Fibroblast of mammary gland (primary cell): ENCODE measurements at places on chromosomes 13 and 19.

DNA sequence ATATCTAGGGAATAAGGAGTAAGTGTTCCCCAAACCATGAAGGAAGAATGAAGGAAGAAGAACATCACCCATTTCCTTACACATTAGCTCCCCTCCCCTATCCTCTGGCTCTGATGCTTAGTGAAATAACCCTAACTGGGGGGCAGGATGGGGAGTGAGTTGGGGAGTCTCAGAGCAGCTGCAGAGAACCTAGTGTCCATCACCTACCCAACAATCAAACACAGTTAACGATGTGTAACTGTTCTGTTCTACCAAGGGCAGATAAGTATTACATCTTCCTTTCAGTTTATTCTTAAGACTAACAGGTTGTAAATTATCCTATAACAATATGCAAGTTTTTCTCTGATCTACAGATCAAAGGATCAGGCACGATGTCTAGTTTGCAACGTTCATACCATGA, 12.8 kb downstream of the ELF1 start:
- no peak for DNase-seq

DNA sequence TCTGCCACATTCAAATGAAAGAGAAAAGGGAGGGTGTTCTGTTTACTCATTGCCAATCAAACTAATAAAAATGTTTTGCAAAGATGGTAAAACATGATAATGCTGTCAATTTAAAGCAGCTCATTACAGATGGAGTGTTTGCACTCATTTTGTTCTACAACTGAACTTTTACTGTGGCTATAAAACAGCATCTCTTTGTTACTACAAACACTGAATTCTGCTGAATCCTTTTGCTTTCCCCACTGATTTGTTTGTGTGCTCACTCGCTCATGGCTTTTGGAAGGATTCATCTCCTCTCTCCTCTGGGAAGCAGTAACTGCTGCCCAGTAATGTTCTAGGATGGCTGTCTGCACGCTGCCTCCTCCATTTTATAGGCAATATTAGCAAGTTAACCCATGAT, 434.5 kb downstream of the PCDH9 start:
- DNase-seq = no peak

DNA sequence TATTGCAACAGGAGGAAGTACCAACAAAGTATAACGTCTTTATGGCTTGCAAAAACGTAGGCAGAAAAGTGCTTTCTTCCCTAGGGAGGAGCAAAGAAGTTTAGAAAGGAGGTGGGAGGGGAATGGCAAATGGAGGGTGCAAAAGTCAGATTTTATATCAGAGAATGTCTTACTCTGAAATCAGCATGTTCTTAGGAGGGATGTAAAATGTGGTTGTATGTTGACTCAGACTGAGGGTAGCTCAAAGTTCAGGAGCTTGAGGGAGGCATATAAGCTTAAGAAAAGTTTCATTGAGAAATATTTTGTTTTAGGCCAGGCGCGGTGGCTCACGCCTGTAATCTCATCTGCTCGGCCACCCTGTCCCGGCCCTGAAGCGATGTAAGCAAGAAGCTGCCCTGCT, 1.7 kb downstream of the ZNF90 start:
- DNase-seq = peak; percentile 15

GRCh38 chr19:18119013-18119716, 21.6 kb downstream of the MAST3 start:
- peak; percentile 23 for DNase-seq

GRCh38 chr13:21310220-21310619, 133.8 kb downstream of the MRPL57 start:
- DNase-seq = no peak

GRCh38 chr19:41533671-41534215, 42.2 kb upstream of the CEACAM21 start:
- DNase-seq = no peak

DNA sequence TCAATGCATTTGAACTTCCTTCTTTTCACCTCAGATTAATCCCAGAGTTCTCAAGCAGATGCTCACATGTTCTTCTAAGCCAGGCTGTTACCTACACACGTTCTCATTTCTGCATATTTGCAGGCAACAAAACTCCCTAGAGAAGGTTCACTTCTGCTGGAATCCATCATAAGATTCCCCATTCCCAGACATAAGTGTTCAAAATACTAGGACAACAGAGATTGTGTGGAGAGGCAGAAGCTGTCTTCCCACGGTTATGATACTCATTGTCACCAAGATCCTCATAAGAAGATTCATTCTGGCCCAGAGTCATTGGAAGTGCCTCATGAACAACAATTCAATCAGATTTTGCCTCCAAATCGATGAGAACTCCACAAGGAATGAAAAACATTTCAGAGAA, 931.6 kb upstream of the MIR17HG start:
- DNase-seq = no peak

DNA sequence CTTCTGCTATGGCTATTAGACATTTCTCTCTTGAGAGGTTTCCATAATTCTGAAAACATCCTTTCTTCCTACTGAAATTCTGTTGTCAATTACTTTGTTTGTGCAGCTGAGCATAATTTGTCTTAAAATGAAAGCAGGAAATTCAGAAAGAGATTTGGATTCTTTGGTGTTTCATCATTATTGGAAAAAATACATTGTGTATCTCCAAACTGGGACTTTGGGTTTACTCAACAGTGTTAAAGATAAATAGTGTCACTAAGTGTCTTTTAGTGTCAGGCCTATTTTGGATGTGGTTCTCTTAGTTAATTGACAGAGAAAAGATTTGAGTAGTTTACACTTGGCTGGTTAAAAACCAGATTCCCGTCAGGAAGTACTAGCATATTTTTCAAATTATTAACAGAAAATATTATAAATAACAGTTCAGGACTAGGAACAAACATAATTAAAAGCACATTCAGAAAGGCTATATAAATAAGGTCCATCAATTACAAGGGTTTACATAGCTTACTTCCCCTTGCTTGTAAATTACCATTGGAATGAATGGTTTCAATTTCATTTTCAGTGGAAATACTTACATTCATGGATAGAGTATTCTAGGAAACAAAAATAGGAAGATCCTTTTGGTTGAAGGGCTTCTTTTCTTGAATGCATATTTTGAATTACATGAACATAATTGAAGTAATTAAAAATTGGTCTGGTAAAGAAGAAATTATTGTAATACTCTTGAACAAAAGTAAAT, 483.1 kb downstream of the GPC6 start:
- DNase-seq = no peak
